ENCODE measurements at places on chromosomes 1 and 21.

DNA sequence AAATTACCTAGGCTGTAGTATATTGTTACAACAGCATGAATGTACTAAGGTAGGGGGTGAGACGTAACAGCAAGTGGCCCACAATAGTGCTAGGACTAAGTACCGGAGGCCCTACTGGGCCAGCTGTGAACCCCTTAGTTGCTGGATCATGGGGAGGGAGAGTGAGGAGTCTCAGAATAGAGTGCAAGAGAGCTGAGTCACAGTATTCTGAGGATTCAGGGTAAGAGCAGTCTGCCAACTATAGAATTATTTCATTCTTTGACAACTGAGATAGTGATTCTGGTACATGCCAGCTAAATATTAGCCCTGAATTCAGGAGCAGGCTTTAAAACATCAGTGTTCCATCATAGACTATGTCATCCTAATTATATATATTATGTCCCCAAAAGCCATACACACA is 218.7 kb downstream of the TM2D1 start:
- DNase-seq, result no peak

- no peak for DNase-seq
These were observed 119.7 kb downstream of the TPTE start for GRCh38 chr21:10641107-10641506.

- no peak for DNase-seq
These were observed 78.0 kb downstream of the HLX start for GRCh38 chr1:220957233-220957605.

- DNase-seq, result no peak
These were observed 212.6 kb upstream of the FAM78B start for GRCh38 chr1:166379447-166379846.

- no peak for DNase-seq
These were observed 86.1 kb upstream of the BMP8A start for GRCh38 chr1:39405358-39405757.

GRCh38 chr1:43951021-43951985 is 4.6 kb downstream of the IPO13 start:
- DNase-seq, result no peak

- DNase-seq, result no peak
These were observed 22.1 kb upstream of the CLSTN1 start for GRCh38 chr1:9845914-9846313.

GRCh38 chr1:111961773-111962565 is 27.5 kb downstream of the KCND3 start:
- no peak for DNase-seq

DNA sequence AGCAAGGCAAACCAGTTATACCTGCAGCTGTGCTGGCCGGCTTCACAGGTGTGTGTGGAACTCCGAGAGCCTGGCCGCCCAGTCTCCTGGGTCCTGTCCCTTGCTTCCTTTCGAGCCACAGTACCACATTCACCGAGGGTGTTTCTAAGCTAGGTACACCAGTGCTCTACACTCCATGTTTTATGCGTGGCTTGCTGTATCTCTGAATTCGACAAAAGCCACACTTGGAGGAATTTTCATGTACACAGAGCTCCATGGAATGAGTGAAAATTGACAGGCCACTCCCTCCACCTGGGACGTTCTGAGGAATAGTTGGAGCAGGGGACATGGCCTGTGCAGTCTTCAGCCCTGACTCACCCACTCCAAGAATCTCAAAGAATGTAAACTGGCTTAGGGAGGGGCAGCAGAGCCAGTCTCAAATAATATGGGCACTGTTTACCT is 14.0 kb downstream of the ETS2 start:
- no peak for DNase-seq

DNA sequence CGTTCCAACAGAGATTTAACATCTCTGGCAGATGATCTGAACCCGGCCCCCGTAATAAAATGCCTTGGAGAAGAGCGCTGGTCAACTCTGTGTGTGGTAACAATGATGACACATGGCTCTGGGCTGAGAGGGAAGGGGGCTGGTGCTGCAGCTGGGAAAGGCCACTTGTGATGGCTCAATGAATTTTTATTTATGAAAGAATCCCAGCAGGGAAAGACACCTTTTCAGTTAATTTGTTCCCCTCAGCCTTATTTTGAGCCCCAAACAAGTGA is 59.4 kb downstream of the SYT6 start:
- DNase-seq, result no peak

DNA sequence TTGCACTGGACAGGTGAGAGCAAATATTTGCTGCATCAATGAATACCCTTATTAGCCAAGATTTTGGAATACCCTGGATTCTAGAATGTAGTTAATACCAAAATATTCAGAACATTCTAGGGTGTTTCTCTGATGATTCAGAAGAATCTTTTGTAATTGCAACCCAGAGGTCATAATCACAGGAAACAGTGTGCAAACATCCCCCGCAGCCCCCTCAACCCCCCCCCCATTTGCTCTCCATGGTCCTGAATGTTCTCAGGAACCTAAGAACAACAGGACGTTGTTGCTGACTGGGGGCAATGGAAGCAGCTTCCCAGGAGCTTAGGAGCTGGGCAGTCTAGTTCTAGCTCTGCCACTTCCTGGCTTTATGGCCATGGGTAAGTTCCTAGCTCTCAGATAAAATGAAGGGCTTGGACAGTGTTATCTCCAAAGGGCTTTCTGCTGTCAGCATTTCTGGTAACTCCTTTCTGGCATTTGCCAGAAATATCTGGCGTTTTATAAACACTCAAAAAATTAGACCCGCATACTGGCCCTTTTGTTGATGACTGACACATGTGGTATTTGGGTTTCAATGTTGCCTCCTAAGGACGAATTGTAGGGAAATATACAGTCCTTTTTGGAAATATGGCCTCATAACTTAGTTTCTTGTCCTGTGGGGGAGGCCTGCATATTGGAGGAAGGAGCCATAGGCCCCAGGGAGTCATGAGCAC is 178.6 kb downstream of the RRAGC start:
- no peak for DNase-seq

DNA sequence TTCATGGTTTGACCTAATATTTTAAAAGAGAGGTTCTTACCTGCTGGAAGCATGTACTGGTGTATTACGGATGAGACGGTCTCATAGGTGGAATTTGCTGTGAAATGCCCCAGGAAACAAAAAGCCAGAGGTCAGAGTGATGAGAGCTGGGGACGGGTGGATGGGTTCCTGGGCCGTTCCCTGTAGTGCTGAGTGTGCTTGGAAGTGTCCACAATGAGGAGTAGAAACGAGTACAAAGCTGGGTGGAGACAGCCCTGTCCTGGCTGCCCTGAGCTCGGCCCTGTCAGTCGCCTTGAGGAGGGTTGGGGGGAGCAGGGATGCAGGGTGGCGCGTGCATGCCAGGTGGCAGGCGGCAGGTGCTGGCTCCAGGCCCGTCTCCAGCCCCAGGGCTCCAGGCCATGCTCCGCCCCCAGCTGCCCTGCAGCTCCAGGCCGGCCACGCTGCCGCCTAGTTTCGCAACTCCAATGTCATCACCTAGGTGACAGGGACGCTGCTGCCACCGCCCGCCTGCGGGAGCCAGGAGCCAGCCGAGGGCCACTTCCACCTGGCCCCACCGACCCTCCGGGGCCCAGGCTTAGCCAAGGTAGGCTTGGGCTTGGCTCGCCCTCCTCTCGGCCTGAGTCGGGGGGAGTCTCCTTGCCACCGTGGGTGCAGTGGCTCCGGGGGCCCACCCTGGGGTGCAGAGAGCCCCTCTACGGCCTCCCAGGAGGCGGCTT is 16.4 kb downstream of the TP73 start:
- DNase-seq, result peak; percentile 73

DNA sequence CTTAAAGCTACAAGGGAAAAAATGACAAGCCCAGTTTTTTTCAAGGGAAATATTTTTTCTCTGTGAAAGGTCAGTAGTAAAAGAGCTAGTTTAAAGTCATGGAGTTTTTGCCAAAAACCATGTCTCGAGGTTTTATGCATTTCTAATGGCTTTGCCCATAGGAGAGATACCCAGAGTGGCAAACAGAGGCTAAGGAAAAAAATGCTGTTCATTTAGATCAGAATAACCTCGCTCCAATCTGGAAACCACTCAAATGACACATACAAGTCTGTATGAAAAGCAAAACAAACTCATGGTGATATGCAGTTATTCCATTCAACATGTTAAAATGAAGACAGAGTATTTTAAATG is 36.9 kb upstream of the EDEM3 start:
- no peak for DNase-seq

DNA sequence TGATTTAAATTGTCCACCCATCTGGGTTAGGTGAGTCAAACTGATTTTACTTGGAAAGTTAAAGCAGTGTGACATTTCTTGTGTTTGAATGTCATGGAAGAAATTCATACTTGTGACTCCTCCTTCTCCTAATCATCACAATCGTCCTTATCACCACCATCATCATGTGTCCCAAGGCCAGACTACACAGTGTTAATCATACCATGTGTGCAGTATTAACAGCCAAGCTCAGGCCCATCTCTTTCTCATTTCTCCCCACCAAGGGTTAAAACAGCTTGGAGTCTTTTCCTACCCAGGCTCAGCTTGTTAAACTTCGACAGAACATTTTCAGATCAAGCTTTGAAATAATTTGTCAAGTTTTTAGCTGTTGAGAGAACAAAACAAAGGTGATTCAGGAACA is 22.5 kb upstream of the PLA2G2E start:
- DNase-seq, result no peak

- no peak for DNase-seq
These were observed 9.6 kb downstream of the ACTRT2 start for GRCh38 chr1:3030663-3031381.

DNA sequence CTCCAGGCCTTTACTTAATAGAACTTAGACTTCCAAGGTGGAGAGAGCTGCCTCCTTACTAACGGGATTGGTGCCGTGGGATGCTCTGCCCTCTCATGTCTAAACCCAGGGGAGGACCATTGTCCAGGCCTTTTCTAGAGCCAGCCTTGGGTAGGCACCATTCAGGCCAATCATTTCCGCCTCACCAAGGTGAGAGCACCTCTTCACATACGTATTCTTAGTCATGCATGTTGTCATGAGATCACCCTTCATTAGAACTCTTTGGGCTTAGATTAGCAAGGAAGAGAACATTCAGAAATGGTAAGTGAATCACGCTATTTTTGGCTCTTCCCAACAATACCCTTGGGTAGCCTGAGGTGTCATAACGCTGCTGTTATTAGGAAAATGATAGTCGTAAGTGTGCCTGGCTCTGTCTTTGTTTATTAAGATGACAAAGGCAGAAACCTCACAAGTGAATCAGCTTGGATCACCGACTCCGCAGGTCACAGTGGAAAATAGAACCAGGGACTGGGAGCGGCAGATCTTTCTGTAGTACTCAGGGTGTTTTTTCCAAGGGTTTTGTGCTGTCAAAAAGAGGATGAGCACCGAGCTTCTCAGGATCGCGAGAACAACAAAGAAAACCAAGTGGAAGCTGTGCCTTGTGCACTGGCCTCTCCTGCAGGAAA is 55.0 kb downstream of the HUNK start:
- DNase-seq, result no peak

GRCh38 chr1:18256282-18257235 is 149.0 kb downstream of the IGSF21 start:
- DNase-seq, result no peak

DNA sequence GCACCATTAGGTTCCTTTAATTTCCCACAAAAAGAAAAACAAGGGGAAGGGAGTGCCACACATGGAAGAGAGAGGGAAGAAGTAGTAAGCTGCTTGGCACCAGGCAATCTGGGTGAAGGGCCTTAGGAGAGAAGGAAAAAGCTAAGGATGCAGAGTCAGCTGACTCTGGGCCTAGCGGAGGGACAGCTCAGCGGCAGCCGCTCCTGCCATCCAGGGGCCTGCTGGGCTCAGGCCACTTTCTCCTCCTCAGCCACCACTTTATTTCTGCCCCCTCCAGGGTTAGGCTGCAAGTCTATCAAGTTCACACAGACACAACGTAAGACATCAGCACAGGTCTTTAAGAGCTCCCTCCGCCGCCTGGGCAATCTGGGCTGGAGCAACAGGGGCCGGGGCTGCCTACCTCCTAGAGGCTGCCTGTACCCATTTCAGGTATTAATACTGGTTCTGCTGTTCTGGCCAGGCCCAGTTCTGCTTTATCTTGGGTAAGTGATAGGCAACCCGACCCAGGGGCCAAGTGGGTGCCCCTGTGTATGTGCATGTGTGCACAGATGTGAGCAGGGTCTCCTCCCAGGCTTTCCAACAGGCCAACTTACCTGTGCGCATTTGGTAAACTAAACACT is 53.6 kb downstream of the SLC45A1 start:
- no peak for DNase-seq

- DNase-seq, result no peak
These were observed 3.1 kb upstream of the MMP23B start for GRCh38 chr1:1628754-1629429.

- no peak for DNase-seq
These were observed 16.6 kb downstream of the MYOG start for GRCh38 chr1:203069030-203069747.

- DNase-seq, result no peak
These were observed 99.4 kb upstream of the SLC45A1 start for GRCh38 chr1:8218351-8219092.

GRCh38 chr21:17492415-17493168 is 20.3 kb upstream of the CXADR start:
- DNase-seq, result no peak

GRCh38 chr1:47926461-47926999 is 70.7 kb downstream of the TRABD2B start:
- no peak for DNase-seq

DNA sequence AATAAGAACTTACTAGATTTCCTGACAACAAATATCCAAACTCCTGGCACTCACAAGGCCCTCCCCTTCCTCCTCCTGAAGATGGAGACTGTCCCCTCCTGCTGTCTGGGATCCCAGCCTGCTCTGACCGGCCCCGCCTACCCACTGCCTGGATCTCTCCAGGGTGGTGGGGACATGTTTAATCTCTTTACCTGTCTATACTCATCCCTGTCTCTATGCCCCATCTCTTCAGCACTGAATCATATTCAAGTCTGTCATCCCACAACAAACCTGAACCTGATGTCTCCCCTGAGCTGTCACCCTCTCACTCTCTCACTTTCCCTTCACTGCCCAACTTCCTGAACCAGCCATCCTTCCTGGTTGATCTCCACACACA is 22.1 kb downstream of the MATN1 start:
- DNase-seq, result no peak

GRCh38 chr1:87367549-87367948 is 38.9 kb downstream of the LMO4 start:
- peak; percentile 52 for DNase-seq

DNA sequence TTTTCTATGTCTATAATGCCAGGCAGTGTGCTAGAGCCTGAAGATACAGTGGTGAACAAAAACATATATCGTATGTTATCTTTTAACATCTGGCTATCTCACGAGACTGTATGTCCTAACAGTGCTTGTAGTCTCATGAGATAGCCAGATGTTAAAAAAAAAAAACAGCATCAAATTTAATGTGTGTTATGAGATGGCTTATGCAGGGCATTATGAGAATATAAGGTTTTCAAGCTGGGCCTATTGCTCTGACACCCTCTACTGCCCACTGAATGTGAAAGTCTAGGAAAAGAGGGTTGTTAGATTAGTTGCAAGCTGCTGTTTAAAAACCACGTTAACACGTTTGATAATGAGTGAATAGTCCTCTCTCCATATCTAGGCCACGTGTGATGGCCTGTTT is 109.8 kb downstream of the CACHD1 start:
- no peak for DNase-seq

- DNase-seq, result no peak
These were observed 44.7 kb upstream of the ZBTB40 start for GRCh38 chr1:22406722-22407495.

GRCh38 chr1:94819945-94820746 is at the start of gene SLC44A3:
Gene SLC44A3, plus strand, starts transcription at chr1:94820357. Its CDS starts 95 bp downstream, at chr1:94820452.
- DNase-seq, result peak; percentile 4

- no peak for DNase-seq
These were observed 244.6 kb upstream of the MAP1LC3C start for GRCh38 chr1:242243472-242243871.
